Naive thymus-derived CD8-positive, alpha-beta T cell (primary cell): ENCODE measurements at places on chromosomes 13 and 19. TPM values are rescaled to one million over a fixed set of nuclear protein-coding genes. Genes with fewer than 3 reads are reported as not detected.

The NKPD1 gene
- 0.47 TPM for polyA plus RNA-seq

The NR2C2AP gene
- polyA plus RNA-seq: 31.9 TPM

The SPC24 gene
- polyA plus RNA-seq: 0.16 TPM

DNA sequence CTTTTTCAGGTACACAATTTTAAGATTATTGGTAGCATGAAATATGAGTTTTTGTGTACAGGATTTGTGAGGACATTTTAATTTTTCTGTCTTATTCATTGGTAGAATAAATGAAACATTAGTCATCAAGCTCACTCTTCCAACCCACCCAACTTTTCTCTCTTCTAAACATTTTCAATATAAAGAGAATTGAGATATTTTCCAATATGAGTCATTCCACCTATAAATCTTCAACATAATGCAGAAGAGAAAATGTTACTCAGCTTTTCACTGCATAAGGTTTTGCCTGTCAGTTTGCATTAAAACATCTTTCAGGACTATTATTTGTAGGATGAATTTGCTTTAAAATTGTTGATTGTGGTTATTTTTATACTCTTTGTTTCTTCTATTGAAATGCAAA, 330.7 kb downstream of the PCDH20 start:
- no peaks in the 10 kb centered on the region for H3K36me3 ChIP-seq
- H3K4me3 ChIP-seq: no peak overlapping the region
- DNase-seq: no peak
- H3K27me3 ChIP-seq: no peaks in the 10 kb centered on the region
- no peak overlapping the region for H3K27ac ChIP-seq
- H3K4me1 ChIP-seq: no peaks in the 10 kb centered on the region

GRCh38 chr13:34675626-34676025, 266.4 kb upstream of the NBEA start:
- no peak for DNase-seq
- H3K27me3 ChIP-seq: no peaks in the 10 kb centered on the region
- no peak overlapping the region for H3K4me3 ChIP-seq
- no peaks in the 10 kb centered on the region for H3K36me3 ChIP-seq
- no peaks in the 10 kb centered on the region for H3K4me1 ChIP-seq

DNA sequence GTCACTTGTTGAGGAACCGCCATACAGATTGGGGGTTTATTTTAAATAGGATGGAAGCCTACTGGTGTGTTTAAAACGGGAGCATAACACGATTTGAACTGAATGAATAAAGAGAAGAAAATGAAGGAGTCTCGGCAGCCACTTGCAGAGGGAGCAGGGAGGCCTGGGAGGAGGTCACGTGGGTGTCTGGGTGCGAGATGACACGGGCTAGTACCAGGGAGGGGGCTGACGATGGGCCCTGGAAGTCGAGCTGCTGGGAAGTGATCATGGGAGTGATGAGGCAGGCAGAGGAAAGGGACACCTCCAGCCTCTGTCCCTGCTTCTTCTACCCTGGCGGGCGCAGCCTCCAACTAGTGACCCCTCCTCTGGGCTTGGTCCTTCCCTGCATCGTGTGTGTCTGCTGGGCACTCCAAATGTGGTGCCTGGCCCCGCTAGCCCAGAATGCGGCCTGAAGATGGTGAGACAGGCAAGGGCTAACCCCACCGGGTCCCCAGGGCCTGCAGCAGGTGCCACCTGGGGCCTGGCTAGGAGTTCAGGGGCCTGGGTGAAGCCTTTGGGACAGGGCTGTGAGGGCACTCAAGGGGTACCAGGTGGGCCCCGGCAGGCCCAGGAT, 35.5 kb downstream of the CRTC1 start:
- no peaks in the 10 kb centered on the region for H3K27me3 ChIP-seq
- H3K4me3 ChIP-seq: no peak overlapping the region
- peaks cover 30% of the 10 kb centered on the region for H3K36me3 ChIP-seq
- peaks cover 55% of the 10 kb centered on the region for H3K4me1 ChIP-seq
- DNase-seq: no peak

- H3K27ac ChIP-seq: no peak overlapping the region
- H3K4me3 ChIP-seq: no peak overlapping the region
- H3K4me1 ChIP-seq: peaks cover 2% of the 10 kb centered on the region
- peaks cover 6% of the 10 kb centered on the region for H3K27me3 ChIP-seq
These were observed 3.1 kb upstream of the BEST2 start for GRCh38 chr19:12748489-12748888.

- no peaks in the 10 kb centered on the region for H3K4me1 ChIP-seq
- DNase-seq: no peak
- H3K27me3 ChIP-seq: peaks cover 2% of the 10 kb centered on the region
- H3K27ac ChIP-seq: no peak overlapping the region
- no peak overlapping the region for H3K4me3 ChIP-seq
These were observed 32.1 kb upstream of the SCEL start for GRCh38 chr13:77503398-77503797.

DNA sequence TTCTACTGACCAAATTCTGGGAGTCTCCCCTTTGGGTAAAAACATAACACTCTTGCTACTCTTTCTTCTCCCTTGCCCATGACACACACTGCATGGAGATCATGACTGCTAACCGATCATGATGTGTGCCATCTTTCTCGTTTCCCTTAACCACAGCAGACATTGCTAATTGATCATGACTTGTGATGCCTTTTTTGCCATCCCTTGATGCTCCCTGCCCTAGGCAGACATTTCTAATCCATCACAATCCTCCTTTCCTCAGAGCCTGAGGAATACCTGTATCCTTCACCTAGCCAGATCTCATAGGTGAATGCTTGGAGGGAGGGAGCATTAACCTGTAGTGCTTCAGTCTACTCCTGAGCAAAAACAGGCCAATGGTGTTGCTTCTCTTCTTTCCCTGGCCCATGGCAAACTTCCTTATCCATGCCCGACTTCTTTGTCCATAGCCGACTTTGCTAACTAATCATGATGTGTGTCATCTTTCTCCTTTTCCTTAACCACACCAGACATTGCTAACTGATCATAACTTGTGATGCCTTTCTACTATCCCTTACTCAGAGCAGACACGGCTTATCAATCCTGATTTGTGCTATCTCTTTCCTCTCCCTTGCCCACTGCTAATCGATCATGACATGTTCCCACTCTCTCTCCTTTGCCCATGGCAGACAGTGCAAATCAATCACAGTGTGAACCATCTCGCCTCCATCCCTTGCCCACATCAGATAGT, 17.7 kb downstream of the NUMBL start:
- DNase-seq: no peak
- no peaks in the 10 kb centered on the region for H3K4me1 ChIP-seq
- H3K27me3 ChIP-seq: no peaks in the 10 kb centered on the region
- no peak overlapping the region for H3K27ac ChIP-seq
- no peak overlapping the region for H3K4me3 ChIP-seq
- H3K36me3 ChIP-seq: peaks cover 28% of the 10 kb centered on the region

GRCh38 chr13:67353941-67354340, 123.8 kb upstream of the PCDH9 start:
- H3K4me3 ChIP-seq: no peak overlapping the region
- DNase-seq: no peak
- H3K4me1 ChIP-seq: no peaks in the 10 kb centered on the region
- no peak overlapping the region for H3K27ac ChIP-seq

DNA sequence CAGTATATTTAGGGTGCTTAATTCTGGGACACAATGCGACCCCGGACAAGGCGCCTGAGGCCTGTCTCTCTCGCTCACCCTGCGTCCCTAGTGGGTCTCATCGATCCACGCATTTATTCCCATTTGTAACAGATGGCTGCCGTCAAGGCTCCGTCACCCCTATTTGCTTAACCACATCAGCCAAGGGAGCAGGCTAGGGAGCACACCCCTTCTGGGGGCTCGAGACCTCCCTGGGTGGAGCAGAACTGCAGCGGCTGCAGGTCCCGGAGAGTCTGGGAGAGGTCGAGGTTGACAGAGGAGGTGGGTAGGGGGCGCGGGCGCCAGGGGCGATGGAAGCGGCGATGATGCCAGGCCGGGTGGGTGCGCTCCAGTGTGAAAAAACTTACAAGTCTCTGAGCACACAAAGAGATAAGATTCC, 507 bp downstream of the ALG5 start:
- no peaks in the 10 kb centered on the region for H3K36me3 ChIP-seq
- DNase-seq: peak; percentile 4
- peaks cover 5% of the 10 kb centered on the region for H3K27me3 ChIP-seq
- peak overlapping the region; percentile 99 for H3K4me3 ChIP-seq
- peaks cover 46% of the 10 kb centered on the region for H3K4me1 ChIP-seq

DNA sequence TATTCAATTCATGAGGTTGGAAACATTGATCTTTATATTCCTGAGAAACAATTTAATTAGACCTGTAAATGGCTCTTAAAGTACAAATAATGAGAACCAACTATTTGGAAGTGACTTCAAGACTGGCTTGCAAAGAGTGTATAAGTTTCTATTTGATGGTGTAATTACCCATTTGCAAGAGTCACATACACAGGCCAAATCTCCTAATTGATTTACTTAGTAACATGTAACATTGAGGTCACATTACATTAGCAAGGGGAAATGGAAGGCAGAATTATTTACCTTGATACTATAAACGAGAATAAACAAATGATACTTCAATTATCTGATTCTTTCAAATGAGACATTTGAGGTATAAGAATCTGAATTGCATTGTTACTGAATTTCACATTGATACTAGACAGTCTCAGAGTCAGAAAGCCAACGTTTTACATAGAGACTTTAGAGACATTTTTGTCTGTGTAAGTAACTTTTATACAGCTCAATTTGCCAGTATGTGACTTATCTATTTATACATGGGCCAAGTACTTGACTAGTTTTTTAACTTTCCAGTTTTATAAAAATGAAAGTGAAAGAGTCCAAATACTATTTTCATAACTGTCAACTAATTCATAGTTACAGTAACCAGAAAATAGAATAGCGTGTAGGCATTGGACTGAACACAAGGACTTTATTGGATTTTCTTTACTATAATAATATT, 95.6 kb upstream of the RFC3 start:
- no peak overlapping the region for H3K4me3 ChIP-seq
- no peak for DNase-seq
- H3K36me3 ChIP-seq: no peaks in the 10 kb centered on the region
- no peaks in the 10 kb centered on the region for H3K27me3 ChIP-seq
- no peak overlapping the region for H3K27ac ChIP-seq
- H3K4me1 ChIP-seq: peaks cover 18% of the 10 kb centered on the region

DNA sequence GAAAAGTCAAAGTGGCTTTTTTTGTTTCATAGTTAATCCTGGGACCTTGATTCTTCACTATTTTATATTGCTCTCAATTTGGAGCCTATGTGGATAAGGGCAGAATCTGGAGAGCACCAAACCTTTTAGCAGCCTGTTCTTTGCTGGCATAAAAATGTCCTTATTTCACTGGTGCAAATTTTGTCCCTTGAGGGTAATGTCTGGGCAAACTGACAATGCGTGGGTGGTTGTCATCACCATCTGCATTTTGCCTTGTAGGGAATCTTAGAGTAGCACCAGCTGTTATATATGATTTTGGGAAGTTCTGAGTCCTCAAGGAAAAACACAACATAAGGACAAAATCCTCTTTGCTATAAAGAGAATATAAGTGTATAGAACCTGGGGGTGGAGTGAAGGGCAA, 336.9 kb upstream of the HTR2A start:
- no peaks in the 10 kb centered on the region for H3K36me3 ChIP-seq
- H3K27me3 ChIP-seq: no peaks in the 10 kb centered on the region
- H3K27ac ChIP-seq: no peak overlapping the region
- no peaks in the 10 kb centered on the region for H3K4me1 ChIP-seq

DNA sequence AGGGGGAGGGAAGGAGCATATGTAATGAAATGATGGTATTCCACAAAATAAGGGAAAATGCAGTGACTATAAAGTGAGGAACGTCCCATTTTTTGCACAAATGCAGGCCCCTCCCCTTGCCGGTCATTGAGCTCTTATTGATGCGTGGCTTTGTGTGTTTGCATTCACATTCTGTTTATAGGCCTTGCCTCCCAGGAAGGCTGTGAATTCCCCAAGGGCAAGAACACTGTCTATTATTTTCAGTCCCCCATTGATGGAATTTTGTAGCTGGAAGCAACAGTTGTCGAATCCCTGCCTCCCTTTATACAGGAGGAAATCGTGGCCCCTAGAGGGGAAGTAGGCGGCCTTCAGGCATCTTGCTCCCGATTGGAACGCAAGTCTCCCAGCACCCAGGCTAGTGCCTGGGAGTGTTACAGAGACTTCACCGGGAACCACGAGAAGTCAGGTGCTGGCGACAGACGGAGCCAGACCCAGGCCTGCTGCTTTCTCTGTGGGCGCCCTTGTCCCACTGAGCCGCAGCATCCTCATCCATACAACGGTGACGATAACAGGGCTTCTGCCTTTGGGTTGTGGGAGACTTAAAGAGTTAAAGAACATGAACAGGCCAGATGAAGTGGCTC, 6.9 kb downstream of the SBSN start:
- no peak for DNase-seq
- no peaks in the 10 kb centered on the region for H3K36me3 ChIP-seq
- H3K27ac ChIP-seq: no peak overlapping the region
- peaks cover 3% of the 10 kb centered on the region for H3K27me3 ChIP-seq
- H3K4me1 ChIP-seq: no peaks in the 10 kb centered on the region
- no peak overlapping the region for H3K4me3 ChIP-seq
